WERI-Rb-1 (cell line): ENCODE measurements at places on chromosomes 7 and 10.

DNA sequence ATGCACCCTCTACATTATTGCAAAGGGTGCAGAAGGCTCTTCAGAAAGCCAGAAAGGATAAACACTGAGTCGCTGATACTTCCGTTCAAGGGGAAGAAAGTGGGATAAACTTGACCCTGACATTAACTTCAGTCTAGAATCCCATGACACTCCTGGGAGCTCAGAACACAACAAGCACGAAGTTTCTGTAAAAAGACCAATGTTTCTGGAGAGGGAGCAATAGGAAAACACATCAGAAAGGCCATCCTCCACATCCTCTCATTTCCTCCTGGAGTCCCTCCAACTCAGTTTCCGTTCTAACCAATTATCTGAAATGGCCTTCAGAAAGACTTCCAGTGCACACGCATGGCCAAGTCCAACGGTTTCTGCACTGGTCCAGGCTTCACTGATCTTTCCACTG is 113.5 kb downstream of the SORBS1 start:
- DNase-seq, result no peak

GRCh38 chr7:90642978-90643377 is 46.9 kb downstream of the CDK14 start:
- no peak for DNase-seq

GRCh38 chr7:3103614-3104398 is 60.1 kb upstream of the CARD11 start:
- DNase-seq, result no peak

GRCh38 chr7:112120696-112121217 is 85.4 kb downstream of the DOCK4 start:
- DNase-seq, result no peak

DNA sequence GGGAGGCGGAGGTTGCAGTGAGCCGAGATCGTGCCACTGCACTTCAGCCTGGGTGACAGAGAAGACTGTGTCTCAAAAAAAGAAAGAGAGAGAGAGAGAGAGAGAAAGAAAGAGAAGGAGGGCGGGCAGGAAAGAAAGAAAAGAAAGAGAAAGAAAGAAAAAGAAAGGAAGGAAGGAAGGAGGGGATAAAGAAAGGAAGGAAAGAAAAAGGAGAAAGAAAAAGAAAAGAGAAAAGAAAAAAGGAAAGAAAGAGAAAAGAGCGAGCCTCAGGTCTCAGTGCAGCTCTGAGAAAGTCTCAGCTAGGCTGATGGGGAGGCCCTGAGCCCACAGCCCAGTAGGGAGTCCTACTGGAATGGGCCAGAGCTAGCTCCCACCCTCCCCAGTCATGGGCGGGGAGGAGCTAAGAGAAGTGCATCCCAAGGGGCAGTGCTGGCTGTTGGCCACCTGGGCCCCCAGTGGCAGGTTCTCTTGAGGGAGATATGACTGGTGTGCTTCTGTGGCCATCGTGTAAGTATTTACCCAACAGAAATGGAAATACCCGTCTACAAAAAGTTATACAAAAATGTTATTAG is 69.3 kb downstream of the ABRAXAS2 start:
- DNase-seq, result no peak

GRCh38 chr10:43254199-43254730 is 12.6 kb downstream of the RASGEF1A start:
- DNase-seq, result no peak

DNA sequence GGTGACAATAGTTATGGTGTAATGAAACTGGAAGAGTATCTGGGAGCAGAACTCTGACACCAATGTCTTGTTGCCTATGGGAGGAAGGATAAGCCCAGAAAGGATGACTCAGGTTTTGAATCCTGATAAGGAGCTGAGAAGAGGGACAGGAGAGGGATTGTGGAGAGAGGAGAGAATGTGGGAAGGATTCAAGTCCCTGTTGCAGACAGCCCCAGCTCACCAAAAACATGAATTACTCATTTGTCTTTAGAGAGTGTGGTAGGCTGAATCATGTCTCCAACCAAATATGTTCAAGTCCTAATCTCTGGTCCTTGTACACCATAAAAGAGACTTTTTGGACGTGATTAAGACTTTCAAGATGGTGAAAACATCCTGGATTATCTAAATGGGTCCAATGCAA is 206.9 kb upstream of the PHYHIPL start:
- DNase-seq, result no peak

DNA sequence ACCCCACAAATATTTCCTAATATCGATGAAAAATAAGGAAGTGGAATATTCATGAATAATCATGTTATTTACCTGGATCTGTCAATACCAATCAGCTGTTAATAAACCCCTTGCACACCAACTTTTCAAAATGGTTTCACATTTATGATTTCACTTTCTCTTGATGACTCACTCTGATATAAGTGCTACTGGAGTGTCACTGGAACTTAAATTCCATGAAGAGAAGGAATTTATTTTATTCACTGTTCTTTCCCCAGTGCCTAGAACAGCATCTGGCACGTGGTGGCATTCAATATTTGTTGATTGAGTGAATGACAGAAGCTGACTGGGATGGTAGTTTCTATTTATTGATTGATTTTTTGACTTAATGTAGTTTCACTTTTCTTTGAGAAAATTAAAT is 3.5 kb upstream of the ENO4 start:
- DNase-seq, result no peak

DNA sequence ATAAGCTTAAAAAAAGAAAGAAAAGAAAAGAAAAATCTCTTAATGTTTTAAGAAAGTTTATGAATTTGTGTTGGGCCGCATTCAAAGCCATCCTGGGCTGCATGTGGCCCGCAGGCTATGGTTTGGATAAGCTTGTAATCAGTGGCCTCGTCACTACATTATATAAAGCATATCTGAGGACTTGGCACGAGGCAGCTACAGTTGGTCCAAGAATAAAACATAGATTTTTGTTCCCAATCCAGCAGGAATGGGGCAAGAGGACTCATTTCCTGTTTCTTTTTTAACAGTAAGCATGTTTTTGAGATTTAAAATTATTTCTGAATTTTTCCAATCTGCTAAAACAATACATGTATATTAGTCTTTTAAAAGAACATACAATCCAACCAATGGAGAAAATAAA is 28.6 kb downstream of the MCM10 start:
- no peak for DNase-seq

- DNase-seq, result no peak
Observed at GRCh38 chr10:92219559-92219958, 71.3 kb downstream of the CPEB3 start.

- no peak for DNase-seq
Observed at GRCh38 chr10:58556516-58557165, 44.0 kb downstream of the BICC1 start.

GRCh38 chr10:17023386-17024298 is 106.0 kb downstream of the CUBN start:
- DNase-seq, result no peak

DNA sequence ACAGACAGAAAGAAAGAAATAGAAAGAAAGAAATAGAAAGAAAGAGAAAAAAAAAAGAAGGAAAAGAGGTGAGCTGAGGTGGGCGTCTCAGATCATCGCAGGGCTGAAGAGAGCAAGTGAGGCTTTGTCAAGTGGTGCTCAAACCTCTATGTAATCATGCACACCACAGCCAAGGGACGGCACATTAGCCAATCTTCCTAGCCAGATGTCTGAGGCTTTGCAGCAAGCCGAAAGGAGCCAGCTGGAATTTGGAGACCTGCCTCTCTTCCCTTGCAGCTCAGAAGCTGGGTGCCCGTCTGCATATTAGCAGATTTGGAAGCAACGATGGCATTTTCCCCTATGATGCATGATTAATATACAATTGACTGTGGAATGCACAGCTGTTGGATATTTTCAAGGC is 52.5 kb downstream of the ADRA2A start:
- no peak for DNase-seq

- no peak for DNase-seq
Observed at GRCh38 chr10:1148855-1149605, 92.8 kb downstream of the WDR37 start.

GRCh38 chr7:49037346-49038210 is 113.2 kb downstream of the CDC14C start:
- DNase-seq, result no peak

DNA sequence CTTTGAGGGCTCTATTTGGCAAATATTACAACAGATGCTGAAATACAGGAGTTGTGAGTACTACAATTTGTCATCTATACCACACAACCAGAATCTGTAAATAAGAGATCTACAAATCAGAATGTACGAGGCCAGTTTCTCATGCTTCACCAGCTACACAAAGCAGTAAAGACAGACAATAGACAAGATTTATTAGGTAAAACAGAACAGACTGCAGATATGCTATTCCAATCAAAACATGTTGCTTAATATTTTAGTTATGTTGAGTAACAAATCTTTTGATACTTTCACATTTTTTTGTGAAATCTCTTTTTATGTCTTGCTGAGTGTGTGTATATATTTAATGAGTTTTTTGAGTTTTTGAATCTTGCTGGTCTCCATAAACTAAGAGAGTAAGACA is 109.1 kb downstream of the CHCHD3 start:
- DNase-seq, result no peak

GRCh38 chr10:35347121-35347562 is 10.8 kb downstream of the CCNY start:
- no peak for DNase-seq

- no peak for DNase-seq
Observed at GRCh38 chr7:659996-660395, 66.5 kb upstream of the DNAAF5 start.

DNA sequence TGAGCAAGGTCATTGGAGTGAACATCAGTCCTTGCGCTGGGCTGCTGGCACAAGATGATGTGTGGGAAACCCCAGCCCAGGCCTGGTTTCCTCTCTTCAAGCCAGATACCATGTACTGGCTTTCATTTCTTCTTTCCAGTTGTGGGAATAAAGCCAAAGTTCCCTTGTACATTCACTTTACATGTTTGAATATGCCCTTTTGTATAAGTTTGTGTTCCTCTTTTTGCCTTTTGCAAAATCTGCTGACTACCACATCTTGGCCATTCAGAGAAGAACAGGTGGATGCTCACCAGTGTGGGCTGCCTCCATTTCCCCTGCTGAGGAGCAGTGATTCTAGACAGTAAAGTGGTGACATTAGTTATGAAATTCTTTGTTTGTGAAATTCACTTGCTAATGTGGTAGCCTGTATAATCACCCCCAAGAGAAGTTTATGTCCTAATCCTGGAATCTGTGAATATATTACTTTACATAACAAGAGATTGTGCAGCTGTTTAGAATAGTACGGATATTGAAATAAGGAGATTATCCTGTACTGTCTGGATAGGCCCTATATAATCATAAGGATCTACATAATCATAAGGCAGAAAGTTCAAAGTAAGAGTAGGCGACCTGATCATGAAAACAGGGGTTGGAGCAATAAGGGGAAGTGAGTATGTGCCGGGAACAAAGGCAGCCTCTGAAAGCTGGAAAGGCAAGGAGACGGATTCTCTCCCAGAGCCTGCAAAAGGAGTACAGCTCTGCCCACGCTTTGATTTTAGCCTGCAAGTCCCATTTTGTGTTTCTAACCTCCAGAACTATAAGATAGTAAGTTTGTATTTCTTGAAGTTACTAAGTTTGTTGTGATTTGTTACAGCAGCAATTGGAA is 18.8 kb upstream of the AOAH start:
- no peak for DNase-seq

GRCh38 chr7:90078921-90079320 is 75.3 kb upstream of the STEAP1 start:
- no peak for DNase-seq

- no peak for DNase-seq
Observed at GRCh38 chr7:121537031-121537430, 140.9 kb upstream of the FAM3C start.

DNA sequence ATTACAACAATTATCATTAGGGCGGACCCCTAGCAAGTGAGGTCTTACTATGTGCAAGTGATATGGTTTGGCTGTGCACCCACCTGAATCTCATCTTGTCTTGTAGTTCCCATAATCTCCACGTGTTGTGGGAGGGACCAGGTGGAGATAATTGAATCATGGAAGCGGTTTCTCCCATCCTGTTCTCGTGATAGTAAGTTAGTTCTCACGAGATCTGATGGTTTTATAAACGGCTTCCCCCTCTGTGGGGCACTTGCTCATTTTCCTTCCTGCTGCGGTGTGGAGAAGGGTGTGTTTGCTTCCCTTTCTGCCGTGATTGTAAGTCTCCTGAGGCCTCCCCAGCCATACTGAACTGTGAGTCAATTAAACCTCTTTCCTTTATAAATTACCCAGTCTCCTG is 96.1 kb upstream of the CDK6 start:
- no peak for DNase-seq

- DNase-seq, result no peak
Observed at GRCh38 chr7:55539380-55539779, 32.9 kb downstream of the VOPP1 start.

DNA sequence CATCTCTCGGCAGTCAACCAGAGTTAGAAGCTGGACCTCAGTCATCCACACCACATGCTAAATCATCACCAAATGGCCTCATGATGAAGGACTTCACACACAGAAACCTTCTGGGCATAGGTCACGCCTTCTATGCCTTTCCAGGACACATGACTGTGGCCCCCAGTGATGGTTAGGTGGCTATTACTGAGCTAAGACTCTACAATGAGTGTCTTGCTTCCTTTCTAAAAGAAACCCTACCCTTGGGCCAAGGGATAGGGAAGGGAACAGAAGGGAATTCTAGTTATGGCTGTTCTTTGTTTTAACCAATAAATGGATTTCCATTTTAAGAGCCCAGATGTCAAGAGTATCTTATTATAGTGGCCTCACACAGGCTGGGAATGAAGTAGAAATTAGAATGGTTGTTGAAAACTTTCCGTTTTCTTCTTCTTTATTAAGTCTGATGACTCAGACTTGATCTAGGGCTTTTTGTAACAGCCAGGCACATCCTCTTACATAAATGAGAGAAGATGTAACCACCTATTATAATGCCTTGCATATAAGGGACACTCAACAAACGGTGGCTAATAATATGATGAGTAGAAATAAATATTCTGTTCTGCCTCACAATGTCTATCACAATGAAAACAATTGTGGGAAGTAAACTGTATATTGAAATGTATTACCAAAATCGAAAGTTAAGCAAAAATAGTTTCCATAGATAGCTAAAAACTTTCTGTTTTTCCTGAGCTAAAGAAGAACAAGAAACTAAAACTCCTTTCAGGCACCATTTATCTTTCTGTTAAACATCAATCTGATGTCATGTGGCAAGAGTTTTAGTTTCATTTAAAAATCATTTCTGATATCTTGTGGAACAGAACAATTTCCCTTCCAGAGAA is 62.5 kb upstream of the TOMM7 start:
- DNase-seq, result no peak

- no peak for DNase-seq
Observed at GRCh38 chr10:124650820-124651401, 93.3 kb downstream of the FAM53B start.

DNA sequence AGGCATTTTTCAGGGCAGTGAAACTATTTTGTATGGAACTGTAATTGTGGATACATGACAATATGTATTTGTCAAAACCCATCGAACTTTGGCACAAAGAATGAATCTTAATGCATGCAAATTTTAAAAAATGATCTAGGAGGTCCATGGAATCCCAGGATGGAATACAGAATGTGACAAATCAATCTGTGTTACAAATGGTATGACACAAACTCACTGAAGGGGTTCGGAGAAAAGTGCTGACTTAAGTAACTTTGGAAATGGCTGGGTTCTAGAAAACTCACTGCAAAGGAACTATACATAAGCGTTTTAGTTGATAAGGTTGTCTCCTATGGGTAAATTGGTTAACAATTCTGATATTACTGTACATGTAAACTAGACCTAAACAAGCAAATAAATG is 26.0 kb downstream of the CALN1 start:
- no peak for DNase-seq
